ENCODE measurements at places on chromosomes 3 and 15. TPM values are rescaled to one million over a fixed set of nuclear protein-coding genes. Genes with fewer than 3 reads are reported as not detected.

GRCh38 chr3:40620151-40620550 is 95.4 kb downstream of the ZNF621 start:
- peaks cover 13% of the 10 kb centered on the region for H3K27me3 ChIP-seq
- H3K27ac ChIP-seq = no peak overlapping the region
- H3K36me3 ChIP-seq = no peaks in the 10 kb centered on the region
- H3K4me3 ChIP-seq = no peak overlapping the region

DNA sequence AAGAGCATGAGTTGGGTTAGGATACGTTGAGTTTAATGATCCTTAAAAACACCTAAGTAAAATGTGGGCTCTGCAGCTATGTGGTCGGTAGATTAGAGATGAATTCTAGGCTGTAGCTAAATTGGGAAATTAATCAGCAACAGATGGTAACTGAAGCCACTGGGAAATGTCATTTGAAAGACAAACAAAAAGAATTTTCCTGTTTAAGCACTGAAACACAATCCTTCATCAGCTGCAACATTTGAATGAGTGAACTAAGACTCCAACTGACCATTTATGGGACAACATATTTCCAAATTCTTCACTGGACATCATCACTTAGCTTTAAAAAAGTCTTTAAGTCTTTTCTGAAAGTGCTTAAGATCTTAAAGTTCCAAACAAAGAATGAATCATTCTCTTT is 226.9 kb downstream of the ZNF385D start:
- no peak overlapping the region for H3K27ac ChIP-seq
- no peak overlapping the region for H3K4me3 ChIP-seq
- no peaks in the 10 kb centered on the region for H3K4me1 ChIP-seq

GRCh38 chr3:50815844-50816243 is 141.1 kb downstream of the DOCK3 start:
- no peaks in the 10 kb centered on the region for H3K4me1 ChIP-seq
- no peaks in the 10 kb centered on the region for H3K36me3 ChIP-seq
- DNase-seq = no peak
- H3K27me3 ChIP-seq = no peaks in the 10 kb centered on the region
- H3K4me3 ChIP-seq = no peak overlapping the region

Gene CLRN1
- not detected for total RNA-seq

GRCh38 chr3:111864821-111865656 is 6.0 kb downstream of the PHLDB2 start:
- peaks cover 4% of the 10 kb centered on the region for H3K27me3 ChIP-seq
- H3K36me3 ChIP-seq = no peaks in the 10 kb centered on the region
- H3K4me1 ChIP-seq = peaks cover 5% of the 10 kb centered on the region
- no peak for DNase-seq

Gene CALML4
- 5.4 TPM for total RNA-seq

- no peak for DNase-seq
- peaks cover 4% of the 10 kb centered on the region for H3K36me3 ChIP-seq
- no peaks in the 10 kb centered on the region for H3K4me1 ChIP-seq
Measured at GRCh38 chr15:49199666-49200065, 29.6 kb downstream of the GALK2 start.

DNA sequence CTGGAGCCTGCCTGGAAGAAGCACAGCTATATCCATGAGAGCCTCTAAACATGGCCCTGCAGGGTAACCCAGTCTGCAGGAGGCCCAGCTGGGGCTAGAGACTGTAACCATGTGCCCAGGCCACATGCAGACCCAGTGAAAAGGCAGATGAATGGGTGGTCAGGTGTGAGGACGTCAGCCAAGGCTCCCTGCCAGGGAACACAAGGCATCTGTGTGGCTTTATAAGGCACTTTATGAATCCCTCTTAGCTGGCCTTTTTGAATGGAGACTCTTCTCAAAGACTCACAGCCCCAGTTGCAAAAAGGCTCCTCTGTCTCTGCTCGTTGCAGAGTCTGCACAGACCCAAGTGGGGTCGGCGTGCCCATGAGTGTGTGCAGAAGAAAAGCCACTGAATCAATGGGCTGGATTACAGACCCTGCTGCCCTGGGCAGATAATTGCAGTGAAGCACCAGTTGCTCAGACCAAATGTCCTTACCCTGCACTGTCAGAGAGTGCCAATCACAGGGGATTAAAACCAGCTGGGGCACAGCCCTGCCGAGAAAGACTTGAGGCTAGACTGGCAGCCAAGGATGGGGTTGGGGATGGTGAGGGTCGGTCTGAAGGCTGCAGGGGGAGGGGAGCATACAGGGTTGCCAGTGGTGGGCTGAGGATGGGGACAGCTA is 154.2 kb downstream of the RAB11A start:
- no peak for DNase-seq
- H3K27me3 ChIP-seq = peaks cover 42% of the 10 kb centered on the region
- H3K27ac ChIP-seq = no peak overlapping the region
- H3K36me3 ChIP-seq = no peaks in the 10 kb centered on the region
- no peak overlapping the region for H3K4me3 ChIP-seq
- no peaks in the 10 kb centered on the region for H3K4me1 ChIP-seq

- H3K4me3 ChIP-seq = no peak overlapping the region
- DNase-seq = no peak
- H3K36me3 ChIP-seq = peaks cover 70% of the 10 kb centered on the region
- H3K4me1 ChIP-seq = peaks cover 25% of the 10 kb centered on the region
- no peak overlapping the region for H3K27ac ChIP-seq
Measured at GRCh38 chr15:40301467-40302179, 6.1 kb downstream of the PLCB2 start.

DNA sequence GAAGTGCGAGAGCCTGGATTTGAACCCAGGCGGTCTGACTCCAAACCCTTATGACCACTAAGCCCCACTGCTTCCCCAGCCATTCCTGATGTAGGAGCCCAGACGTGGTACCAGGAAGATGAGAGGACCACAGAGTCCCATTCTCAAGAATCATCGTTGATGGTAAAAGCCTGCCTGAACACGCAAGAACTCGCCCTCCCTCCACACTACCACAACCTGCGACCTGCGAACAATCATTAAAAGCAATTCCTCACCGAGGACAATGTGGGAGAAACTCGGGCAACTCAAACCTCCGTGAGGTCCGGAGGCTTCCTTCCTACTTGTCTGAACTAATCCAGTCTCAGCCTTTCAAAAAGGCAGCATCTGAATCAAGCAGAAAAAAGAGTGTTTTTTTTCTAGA is 10.3 kb downstream of the MAGI1 start:
- H3K36me3 ChIP-seq = no peaks in the 10 kb centered on the region
- no peaks in the 10 kb centered on the region for H3K27me3 ChIP-seq
- no peak overlapping the region for H3K27ac ChIP-seq
- no peaks in the 10 kb centered on the region for H3K4me1 ChIP-seq

DNA sequence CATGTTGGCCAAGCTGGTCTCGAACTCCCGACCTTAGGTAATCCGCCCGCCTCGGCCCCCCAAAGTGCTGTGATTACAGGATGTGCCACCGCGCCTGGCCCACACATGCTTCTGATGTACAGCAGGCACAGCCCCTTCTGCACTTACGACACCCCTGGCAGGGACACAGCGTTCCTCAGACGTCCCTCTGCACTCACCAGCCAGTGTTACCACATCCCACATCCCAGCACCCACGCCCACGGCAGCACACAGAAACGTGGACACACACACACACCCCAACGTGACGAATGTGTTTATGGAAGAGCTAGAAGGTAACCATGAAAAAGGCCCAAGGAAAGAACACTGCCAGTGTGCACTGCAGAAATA is 576 bp upstream of the RPAP1 start:
- peak overlapping the region; percentile 99 for H3K4me3 ChIP-seq
- no peaks in the 10 kb centered on the region for H3K36me3 ChIP-seq
- peaks cover 5% of the 10 kb centered on the region for H3K4me1 ChIP-seq
- DNase-seq = peak; percentile 27
- peaks cover 5% of the 10 kb centered on the region for H3K27me3 ChIP-seq

DNA sequence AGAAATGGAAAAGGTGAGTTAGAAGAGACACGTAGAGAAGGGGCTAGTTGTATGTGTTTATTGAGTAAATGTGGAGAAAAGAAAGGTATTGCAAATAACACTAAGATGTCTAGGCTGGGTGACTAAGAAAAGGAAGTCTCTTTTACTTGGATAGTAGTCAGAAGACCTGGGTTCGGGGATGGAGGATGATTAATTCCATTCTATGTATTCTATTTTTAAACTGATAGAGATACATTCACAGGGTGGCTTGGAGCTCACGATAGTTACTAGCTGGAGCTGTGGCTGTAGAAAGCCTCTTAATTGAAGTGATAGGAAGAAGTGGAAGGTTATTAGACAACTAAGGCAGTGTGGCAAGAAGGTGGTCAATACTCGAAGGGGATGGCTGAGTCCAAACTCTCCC is 65.9 kb upstream of the TNIK start:
- no peaks in the 10 kb centered on the region for H3K27me3 ChIP-seq
- H3K4me1 ChIP-seq = no peaks in the 10 kb centered on the region
- no peak overlapping the region for H3K4me3 ChIP-seq
- H3K27ac ChIP-seq = no peak overlapping the region
- H3K36me3 ChIP-seq = no peaks in the 10 kb centered on the region

- H3K4me1 ChIP-seq = peaks cover 35% of the 10 kb centered on the region
- no peak overlapping the region for H3K27ac ChIP-seq
- H3K27me3 ChIP-seq = no peaks in the 10 kb centered on the region
- no peak overlapping the region for H3K4me3 ChIP-seq
- peaks cover 55% of the 10 kb centered on the region for H3K36me3 ChIP-seq
Measured at GRCh38 chr15:31372635-31373091, 46.0 kb downstream of the KLF13 start.

Gene CTDSPL
- 1.5 TPM for total RNA-seq

GRCh38 chr3:8997151-8997550 is 33.9 kb upstream of the RAD18 start:
- H3K27ac ChIP-seq = no peak overlapping the region
- no peaks in the 10 kb centered on the region for H3K27me3 ChIP-seq
- H3K4me1 ChIP-seq = no peaks in the 10 kb centered on the region
- no peaks in the 10 kb centered on the region for H3K36me3 ChIP-seq
- H3K4me3 ChIP-seq = no peak overlapping the region

Gene NCBP2
- 59.3 TPM for total RNA-seq

Data from T-cell (primary cell).